ENCODE measurements at places on chromosomes 2 and 18.

- no peak for DNase-seq
Observed at GRCh38 chr2:25374827-25375226, 33.1 kb upstream of the DNMT3A start.

DNA sequence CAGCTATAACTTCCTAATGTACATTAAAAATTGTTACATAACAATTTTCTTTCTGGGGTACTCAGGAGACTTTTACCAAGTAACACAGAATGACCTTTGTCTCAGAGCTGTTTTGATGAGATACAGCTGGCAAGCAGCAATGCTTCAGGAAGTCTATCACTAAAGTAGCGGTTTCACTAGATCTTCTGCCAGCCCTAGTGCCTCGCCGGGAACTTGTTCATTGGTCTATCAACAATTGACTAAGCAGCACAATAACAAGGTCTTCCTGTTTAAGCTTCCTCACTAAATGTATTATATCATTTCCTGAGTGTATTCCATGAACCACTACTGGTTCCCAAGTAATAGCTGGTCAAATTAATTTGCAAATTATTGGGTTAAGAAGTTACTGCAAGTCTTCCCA is 69.2 kb downstream of the TRIP12 start:
- no peak for DNase-seq

DNA sequence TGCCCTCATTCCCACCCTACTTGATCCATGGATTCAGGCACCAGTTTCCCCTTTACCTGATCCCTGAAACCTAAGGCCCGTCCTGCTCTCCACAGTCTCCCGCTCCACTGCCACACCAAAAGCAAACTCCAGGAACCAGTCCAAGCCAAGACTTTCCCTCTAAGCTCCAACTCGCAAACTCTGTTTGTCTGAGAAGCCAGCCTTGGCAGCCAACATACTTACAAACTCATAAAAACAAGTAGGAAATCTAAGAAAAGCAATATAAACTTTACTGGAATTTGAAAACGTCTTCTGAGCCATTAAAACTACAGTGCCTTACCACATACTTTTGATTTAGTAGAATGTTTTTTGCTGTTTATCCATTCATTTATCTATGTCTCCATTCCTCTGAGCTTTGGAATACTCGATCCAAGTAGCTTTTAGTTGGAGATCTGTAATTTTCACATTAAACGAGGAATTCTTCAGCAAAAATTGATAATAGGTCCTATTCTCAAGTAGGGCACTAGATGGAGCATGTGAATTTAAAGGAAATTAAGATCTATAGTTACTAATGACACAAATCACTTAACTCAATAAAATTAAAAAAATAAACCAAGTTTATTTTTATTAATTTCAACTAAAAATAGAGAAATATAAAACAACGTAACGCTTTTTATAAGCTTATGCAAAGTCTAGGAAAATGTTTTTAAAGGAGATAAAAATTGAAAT is 199.7 kb downstream of the MYO3B start:
- DNase-seq: no peak

GRCh38 chr2:126915903-126916302 is 17.2 kb downstream of the TEX51 start:
- DNase-seq: no peak

- no peak for DNase-seq
Observed at GRCh38 chr18:49447810-49448745, 12.4 kb downstream of the DYM start.

DNA sequence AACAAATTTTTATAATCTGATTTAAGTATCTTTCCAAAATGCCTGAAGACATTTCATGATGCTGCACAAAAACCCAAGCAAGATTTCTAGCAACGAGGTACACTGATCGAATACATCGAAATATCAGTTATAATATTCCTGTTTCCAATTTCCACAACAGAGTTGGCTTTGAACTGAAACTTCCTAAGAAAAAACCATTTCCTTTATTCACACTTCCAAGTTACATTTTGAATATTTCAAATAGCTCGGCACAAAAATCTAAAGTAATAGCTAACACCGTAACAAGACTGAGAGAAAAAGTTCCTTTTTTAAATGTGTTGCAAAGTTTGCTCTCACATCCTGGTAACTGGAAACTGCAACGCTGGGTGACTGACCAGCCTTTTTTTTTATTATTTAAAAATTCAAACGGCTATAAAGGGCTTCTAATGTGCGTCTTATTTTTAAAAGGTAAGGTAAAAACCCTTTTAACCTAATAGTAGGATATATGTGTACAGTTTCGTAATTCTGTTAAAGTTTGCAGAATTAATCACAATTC is 1.7 kb downstream of the HNRNPLL start:
- DNase-seq: no peak

Measured in retinal pigment epithelial cell (primary cell).